Right kidney (tissue), 9 donors: ENCODE measurements at places on chromosomes 1 and 21.

DNA sequence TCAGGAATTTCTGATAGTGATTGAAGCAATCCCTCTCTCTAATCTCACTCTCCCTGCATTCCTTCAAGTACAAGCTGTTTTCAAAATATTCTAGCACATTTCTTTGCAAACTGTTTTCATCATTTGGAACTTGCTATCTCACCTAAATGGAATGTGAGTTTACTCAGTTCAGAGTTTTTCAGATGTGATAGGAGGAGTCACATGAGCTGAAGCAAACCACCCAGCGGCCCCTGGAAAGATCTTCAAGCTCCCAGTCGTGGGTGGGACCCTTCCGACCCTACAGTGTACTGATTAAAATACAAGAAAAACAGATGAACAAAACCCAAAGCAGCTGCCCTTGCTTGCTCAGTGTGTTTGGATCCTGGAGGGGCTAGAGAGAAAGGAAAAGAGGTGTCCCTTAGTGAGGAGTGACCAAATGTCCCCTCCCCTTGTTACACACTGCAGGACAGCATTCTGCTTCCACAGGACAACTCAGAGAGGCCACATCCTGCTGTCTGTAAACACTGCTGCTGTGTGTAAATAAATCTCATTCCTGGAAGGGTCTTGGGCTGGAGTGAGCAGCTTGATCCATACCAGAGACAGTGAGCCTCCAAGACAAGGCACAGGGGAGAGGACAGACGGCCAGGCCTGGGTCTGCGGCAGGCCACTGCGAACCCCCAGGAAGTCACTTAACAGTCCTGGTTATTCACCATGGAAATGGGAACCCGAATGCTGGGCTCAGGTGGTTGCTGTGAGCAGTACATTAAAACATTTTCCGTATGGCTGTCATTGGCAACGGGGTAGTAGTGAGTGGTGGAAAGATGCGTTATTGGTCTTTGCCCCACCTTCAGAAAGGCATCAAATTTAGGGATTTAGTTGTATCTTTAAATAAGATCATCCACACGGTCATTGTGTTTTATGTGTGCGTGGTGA lies 229.2 kb downstream of the RHOU start:
- no peak for DNase-seq

- no peak for DNase-seq
Observed at GRCh38 chr1:46288485-46289133, 14.8 kb downstream of the LRRC41 start.

GRCh38 chr1:234645964-234646363 lies 36.0 kb upstream of the IRF2BP2 start:
- no peak for DNase-seq

DNA sequence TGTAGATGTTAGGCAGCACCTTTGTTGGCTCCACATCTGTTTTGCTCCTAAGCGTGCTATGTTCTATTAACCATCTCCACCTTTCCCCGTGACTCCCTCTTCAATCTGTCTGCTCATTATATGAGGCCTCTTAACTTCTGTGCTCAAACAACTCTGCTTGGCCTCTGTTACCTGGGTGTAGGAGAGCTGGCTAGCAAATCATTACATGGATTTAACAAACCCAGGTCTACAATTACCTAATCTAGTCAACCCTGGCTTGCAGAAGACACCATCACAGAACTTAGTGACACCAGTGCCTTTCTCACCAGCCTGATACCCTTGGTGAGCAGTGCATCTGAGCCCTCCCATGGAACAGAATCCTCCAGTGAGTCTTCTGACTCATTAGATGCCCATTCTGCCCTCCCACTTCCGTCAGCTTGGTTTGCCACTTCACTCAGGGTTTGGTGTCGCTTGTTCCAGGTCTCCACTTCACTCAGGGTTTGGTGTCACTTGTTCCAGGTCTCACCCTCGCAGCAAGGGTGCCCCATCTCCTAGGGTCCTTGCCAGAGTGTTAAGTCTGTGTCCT lies 92.0 kb upstream of the KIF26B start:
- DNase-seq: no peak

DNA sequence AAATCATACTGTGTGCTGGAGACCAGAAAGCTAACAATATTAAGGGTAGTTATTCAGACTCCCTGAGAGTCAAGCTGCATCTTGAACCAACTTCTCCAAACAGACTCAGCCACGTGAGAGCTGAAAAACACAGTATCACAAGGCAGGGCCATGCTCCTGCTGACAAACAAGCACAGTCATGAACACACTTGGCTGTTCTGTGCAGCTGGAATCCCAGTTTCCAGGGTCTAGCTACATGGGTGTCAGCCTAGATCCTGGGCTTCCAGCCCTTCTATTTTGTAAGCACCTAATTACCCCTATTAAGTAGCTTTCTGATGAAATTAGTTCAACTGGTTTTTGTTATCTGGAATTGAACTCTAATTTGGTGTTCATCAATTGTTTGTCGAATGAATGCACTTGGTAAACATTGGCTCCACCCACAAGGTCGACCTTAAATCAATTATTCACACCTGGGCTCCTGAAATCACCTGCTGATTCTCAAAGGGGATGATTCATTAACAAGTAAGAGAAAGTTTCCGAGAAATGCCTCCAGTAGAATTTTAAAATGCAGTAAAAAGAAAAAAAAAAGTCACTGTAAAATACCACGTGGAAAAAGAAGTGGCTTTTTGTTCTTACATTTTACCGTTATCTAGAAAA lies 179.3 kb downstream of the ZC3H11B start:
- no peak for DNase-seq

- DNase-seq: no peak
Observed at GRCh38 chr1:71587961-71588360, 507.1 kb upstream of the ZRANB2 start.
